ENCODE measurements at places on chromosomes 7 and 10.

DNA sequence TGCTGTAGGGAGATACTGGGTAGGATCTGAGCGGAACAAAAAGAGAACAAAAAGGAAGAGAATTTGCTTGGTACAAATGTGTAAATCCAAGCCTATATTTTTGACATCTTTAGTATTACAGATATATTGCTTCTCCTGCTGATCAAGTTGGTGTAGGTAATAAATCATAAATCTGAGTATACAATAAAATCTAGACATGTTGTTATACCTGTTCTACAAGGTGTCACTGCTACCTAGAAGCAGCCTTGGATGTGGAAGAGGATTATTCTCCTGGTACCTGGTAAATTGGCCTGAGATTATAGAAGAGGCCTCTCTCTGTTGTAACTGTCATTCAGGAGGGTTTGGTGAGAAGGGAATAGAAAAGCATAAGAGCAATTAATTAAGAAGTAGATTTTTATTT, 89.9 kb upstream of the LSM8 start:
- no peak for DNase-seq

DNA sequence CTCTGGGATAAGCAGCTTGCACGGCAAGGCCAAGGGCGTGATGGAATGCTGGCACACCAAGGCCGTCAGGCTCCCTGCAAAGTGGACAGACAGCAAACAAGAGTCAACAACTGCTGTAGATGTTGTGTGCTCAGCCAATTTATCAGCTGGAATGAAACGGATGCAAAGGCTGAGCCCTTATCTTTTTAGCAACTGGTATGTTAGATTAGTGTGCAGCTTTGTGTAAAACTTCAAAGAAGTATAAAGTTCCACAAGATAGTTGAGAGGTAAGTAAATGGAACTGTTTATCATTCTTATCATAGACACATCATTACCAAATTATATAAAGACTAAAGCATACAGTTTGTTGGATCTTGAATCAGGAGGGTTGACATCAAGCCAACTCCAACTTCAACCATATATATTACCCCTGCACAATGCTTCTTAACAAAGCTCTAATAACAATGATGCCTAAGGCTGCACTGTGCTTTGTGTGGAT, 289.0 kb downstream of the TNS3 start:
- DNase-seq: peak; percentile 73

DNA sequence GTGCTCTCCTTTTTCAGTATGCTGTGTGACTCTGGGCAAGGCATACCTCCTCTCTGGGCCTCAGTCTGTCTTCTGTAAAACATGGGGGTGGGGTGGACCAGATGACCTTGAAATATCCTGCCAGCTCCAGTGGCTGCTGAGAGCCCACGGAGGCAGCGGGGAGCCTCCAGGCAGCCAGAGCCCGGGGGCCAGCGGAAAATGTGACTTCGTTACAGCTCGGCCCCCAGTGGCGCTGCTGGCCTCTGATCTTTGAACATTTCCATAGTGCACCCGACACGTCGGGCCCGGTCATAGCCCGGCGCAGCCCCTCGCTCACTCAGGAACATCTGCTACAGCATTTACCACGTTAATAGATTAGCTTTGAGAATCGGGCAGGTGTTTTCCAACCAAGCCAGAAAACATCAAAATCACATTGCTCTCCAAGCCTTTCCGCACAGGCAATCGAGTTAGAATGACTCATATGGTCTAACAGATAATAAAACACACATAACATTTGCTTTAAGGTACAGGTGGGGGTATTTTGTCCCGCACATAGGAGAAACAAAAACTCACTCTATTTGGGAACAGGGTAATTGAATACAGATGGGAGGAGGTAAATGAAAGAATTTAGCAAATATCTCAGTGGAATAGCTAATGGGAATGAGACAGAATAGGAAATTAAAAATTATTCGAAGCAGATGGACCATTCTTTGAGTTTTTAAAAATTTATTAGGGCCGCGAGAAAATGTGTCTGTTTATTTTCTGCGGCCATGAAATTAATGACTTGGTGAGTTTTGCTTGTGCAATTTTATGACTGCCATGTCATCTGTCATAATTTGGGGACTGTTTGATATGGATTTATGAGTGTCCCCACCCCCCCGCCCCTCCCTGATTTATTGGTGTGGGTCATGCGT, 26.3 kb upstream of the COMTD1 start:
- no peak for DNase-seq

DNA sequence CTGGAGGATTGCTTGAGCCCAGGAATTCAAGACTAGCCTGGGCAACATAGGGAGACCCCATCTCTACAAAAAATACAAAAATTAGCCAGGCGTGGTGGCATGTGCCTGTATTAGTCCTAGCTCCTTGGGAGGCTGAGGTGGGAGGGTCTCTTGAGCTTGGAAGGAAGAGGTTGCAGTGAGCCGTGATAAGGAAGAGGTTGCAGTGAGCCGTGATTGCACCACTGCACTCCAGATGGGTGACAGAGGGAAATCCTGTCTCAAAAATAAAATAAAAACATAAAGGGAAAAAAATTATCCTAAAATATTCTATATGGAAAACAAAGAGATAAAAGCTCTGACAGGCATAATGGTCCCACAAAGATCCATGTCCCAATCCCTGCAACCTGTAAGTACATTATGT, 87.9 kb upstream of the KAT6B start:
- DNase-seq: peak; percentile 53

DNA sequence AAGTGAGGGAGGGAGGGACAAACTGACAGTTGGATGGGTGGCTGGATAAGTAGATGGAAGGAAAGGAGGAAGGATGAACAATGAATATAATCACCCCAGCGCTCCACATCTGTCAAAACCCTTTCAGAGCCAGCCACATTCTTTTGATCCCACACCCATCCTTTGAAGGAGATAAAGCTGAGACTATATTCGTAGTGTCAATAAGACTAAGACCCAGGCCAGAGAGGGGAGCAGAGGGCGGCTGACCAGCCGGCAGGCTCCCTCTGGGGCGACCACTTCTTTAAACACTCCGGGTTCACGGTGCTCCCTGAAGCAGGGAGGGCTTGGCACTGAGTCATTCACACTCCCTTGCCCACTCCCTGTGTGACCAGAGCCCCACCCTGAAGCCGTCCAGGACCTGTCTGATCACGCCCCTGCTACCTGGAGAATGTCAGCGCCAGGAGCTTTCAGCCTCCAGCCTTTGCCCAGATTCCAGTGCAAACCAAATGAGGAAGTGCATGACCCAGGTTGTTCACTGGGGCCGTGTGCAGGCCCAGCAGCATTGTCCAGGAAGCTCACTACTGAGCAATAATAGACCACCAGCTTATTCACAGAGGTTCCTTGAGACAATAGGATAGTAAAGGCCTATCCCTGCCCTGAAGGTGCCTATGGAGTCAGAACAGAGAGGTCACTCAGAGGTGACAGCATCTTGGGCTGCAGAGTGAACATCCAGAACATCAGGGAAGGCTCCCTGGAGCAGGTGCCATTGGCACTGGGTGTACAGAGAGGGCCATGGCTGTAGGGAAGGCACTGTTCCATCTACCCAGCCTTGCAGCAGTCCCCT, 34.4 kb downstream of the UNC5B start:
- peak; percentile 50 for DNase-seq

- no peak for DNase-seq
These were observed 146.7 kb downstream of the GRM3 start for GRCh38 chr7:86790383-86790782.

DNA sequence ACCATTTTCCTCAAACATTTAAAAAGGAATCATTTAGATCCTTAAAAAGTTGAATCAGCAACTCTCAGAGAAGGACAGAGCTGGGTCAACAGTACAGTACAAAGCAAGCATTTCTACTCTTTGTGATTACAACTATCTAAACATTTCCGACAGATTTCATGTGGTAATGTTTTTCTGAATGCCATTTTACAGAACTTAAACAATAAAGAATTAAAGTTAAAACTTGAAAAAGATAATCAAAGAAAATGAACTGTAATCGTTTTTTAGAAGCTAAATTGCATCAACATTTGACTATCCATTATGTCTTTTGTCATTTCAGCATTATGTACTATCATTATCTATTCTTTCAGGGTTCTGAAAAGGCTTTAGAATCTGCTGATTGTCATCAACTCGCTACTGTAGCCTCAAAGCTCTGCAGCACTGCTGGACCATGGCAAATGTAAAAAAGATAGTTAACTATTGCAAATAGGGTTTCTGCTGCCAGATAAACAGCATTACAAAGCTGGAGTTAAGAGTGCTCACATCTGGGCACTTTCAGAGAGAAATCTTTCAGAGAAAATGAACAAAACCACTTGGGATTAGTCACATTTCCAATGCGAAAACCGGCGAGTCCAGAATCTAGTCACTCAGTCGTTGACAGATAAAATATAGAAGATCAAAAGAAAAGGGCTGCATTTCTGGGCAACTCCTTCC, 160.4 kb upstream of the LAMB4 start:
- no peak for DNase-seq
